ENCODE measurements at places on chromosomes 3 and 15.

- peak; percentile 79 for DNase-seq
These were observed 58.5 kb downstream of the CMSS1 start for GRCh38 chr3:99875929-99876841.

- DNase-seq: no peak
These were observed 124.0 kb upstream of the ROPN1 start for GRCh38 chr3:124115956-124116355.

GRCh38 chr15:52663536-52664294, 15.5 kb downstream of the ATOSA start:
- no peak for DNase-seq

DNA sequence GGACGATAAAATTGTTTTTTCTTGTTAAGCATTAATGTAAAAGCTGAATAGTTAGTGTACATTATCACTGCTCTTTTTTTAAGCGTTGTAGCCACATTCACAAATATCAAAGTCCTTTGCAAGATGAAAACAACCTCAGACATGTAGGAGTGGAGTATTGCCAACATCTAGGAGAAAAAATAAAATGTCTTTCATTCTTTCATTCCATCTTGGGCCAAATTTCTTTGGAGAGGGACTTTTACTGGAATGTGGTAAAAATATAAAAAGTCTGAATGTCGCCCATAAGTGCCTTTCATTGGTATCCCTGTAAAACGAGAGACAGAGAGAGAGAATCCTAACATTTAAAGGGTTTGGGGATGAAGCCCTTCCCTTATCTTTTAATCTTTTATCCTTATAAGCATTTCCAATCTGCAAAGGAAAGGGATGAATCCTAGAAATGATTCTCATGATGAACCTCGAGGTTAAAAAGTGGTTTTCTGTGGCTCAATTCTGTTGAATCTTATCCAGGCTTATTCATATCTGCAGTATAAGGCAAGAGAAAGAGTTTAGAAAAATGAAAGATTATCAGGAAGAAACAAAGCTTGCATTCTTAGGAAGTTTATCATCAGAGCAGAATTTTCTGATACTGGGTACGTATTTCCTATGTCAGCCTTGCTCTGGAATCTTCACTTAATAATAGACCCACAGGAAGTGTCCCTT, 1031.7 kb downstream of the MCTP2 start:
- no peak for DNase-seq

DNA sequence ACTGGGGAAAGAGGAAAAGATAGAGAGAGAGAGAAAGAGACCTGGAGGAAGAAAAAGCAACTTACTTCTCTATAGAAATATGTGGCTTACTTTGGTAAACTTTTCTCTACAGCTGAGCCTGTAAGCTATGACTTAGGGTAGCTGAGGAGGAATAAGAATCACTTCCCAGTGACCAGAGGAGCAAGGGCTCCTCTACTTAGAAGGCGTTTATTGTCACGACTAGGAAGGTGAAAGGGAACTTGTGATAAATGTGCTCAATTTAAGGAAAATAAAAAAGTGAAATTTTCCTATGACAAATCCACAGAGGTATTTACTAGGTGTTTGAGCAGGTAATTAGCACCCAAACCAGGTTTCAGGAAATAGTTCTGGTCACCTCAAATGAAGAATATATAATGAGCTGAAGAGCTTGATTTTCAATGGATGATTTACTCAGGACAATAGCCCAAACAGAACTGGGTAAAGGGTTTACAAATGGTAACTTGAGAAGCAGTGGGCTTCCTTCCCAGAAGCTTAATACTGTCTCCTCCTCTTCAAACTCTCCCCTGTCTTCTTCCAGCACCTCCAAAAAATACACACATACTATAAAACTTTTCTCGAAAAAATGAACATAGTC, 46.1 kb downstream of the SOX2 start:
- DNase-seq: peak; percentile 23

GRCh38 chr3:155737844-155738460, 6.9 kb downstream of the PLCH1 start:
- DNase-seq: no peak

GRCh38 chr3:106827515-106828213, 549.6 kb upstream of the CCDC54 start:
- DNase-seq: no peak

DNA sequence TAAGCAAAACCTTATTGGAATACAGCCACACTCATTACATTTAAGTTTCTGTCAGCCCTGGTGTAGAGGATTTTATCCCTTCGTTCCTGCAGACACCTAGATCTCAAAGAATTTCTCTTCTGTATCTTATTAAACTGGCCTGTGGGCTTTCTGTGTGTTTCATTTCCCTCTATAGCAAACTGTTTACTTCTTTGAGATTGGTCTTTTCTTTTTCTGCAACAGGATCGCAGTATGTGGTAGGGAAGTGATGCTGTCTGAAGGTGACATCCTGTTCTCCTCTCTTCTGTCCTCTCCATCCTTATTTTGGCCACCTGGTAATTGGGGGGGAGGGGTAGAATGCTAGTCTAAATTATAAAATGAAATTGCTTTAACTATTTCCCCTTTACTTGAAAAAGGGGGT, 25.5 kb downstream of the ATP1B3 start:
- DNase-seq: no peak

DNA sequence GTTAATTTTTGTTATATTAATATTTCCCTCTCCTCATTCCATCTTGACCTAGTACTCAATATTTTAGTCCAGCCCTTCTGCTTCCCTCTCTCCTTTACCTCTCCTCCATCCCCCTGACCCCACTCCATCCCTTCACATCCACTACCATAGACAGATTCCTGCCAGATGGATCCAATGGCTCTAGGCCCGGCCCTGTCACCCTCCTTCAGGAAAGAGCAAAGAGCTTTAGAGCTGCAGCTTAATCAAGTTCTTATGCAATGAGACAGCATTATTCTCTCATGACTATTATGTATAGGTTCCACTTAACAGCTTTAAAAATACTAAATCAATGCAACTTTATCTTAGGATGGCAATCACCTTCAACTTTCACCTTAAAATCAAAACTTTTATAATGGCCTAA, 200.7 kb upstream of the TTC14 start:
- DNase-seq: no peak

DNA sequence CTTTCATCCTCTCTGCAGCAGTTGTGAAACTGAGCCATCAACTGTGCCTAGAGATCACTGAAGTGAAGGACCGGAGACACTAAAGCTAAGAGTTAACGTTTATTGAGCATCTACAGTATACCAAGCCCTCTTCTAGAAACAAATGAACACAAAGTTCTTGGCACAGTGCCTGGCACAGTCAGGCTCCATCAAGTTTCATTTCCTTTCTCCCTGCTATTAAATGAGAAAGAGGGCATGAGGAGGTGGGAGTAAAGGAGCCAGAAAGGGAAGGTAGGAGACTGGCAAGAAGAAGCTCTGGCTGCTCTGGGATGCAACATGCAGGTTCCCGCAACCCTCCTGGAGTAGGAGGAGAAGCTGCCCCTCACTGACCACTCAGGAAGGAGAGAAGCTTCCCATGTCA, 30.6 kb downstream of the CYP19A1 start:
- DNase-seq: no peak

- DNase-seq: no peak
These were observed 78.5 kb downstream of the HMG20A start for GRCh38 chr15:77499087-77499760.

GRCh38 chr15:86852741-86853140, 773.1 kb downstream of the AGBL1 start:
- DNase-seq: no peak

DNA sequence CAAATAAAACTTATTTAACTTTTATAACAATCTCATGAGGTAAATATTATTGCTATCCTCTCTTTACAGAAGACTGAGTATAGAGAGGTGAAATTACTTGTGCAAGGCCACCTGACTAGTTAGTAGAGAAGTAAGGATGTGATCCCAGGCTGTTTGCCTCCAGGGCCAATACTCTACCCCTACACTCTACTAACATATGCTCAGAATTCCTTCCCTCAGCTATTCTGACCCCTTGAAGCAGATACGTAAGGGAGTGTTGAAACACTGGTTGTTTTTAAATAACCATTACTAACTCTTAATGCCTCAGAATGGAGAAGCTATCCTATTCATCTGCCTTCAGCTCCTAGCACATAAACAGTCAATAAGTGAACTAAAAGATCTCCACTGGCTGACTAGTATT, 24.1 kb downstream of the CSTA start:
- DNase-seq: no peak

GRCh38 chr3:31937225-31937624, 43.8 kb downstream of the OSBPL10 start:
- DNase-seq: no peak

GRCh38 chr3:107524841-107525643, 2.3 kb downstream of the BBX start:
- peak; percentile 36 for DNase-seq

DNA sequence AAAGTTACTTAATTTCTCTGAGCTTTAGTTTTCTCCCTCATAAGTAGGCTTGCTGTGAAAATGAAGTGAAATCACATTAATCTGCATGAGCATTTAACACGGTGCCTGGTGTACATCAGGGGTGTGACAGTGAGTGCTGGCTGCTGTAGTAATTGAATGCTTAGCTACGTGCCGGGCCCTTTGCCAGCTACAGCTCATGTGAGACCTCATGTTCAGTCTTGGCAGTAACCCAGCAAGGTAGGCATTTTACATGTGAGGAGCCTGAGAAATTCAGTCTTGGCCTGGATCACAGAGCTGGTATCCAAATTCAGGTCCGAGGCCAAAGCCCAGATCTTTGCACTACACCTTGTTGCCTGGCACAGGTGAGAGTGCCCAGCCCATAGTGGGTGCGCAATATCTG, 9.1 kb downstream of the GHRL start:
- peak; percentile 75 for DNase-seq

DNA sequence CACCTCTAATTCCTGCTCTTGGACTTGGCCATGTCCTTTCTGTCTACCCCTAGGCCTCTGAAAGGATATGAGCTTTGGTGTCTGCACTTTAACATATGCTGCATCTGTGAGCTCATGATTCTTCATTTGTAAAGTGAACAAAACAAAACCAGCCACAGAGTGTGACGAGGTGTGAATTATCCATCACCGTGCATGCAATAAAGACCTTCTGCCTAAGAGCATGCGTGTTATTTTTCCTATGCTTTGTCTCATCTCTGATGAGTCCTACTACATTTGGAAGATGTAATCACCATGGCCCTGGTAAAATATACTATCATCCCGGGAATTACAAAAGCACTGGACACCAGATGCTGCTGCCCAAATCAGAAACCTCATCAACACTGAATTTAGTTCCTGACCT, 103.5 kb upstream of the KCNAB1 start:
- DNase-seq: no peak

- DNase-seq: no peak
These were observed 34.6 kb downstream of the THSD4 start for GRCh38 chr15:71149646-71150557.

GRCh38 chr3:195809796-195810454, 1.8 kb downstream of the MUC4 start:
- no peak for DNase-seq

- DNase-seq: no peak
These were observed 483.6 kb downstream of the ERC2 start for GRCh38 chr3:55984626-55985025.

DNA sequence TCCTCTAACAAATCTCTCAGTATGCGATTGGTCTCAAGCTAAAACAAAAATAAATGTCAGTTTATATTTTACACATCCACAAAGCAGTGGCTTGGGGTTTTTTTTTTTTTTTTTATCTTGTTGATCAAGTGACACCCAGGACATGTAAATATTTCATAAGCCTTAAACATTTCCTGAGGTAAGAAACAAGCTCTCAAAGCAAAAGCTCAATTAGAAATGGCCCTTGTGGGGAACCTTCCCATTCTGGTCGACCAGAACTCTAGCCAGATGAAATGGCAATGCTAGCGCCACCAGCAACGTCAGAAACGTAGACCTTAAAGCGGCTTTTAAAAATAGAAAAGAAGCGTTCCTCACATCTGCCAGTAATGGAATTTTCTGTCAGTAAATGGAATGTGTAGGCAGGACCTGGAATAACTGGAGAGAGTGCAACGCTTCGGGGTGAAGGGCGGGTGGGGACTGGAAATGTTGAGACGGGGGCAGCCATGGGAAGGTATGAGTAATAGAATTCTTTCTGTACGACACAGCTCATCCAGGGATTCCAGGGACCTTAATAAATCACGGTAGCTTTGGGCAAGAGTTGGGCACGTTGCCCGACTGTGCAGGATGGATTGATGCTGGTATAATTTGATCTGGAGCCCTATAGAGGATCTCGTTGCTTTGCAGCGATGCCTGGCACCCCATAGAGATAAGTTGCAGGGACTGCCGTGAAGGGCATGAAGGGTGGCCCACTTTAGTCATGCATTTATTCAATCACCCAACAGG, 44.4 kb downstream of the BTD start:
- no peak for DNase-seq

GRCh38 chr15:100191161-100191560, 150.6 kb downstream of the ADAMTS17 start:
- DNase-seq: no peak

GRCh38 chr15:29674661-29675533, 147.4 kb downstream of the TJP1 start:
- DNase-seq: no peak

DNA sequence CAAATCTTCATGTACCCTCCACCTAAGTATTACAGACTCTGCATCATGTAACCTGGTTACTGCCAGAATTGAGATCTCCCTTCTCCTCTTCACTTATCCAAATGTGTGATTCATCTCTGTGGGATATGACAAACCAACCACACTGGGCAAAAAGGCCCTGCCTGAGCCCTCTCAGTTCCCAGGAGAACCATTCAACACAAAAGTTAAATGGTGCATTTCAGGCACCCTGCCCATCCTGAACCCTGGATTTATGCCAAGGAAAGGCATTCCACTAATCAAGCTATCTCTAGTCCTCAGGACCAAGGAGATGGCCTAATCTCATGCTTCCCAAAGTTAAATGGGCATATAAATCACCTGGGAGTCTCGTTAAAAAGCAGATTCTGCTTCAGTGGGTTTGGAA, 108.5 kb downstream of the TNIK start:
- peak; percentile 41 for DNase-seq

DNA sequence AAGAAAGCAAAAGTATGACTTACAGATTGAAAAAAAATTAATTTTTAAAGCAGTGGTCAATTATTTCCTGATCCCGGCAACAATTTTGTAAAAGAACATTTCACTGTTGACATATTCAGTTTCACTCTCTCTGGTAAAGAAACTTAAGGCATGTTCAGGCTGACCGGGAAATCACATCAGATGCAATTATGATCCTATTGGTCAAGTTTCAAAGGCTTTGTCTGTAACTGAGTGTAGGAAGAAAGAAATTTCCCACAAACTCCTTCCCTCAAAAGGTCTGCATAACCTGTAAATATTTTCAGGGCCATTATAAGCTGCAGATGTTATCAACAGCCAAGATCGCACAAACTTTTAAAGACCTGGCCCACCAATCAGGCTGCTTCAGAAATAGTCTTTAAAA, 205.4 kb upstream of the IGF1R start:
- DNase-seq: no peak

- DNase-seq: no peak
These were observed 50.2 kb upstream of the CCR4 start for GRCh38 chr3:32901005-32901932.

GRCh38 chr3:163605915-163606314, 1472.4 kb downstream of the SI start:
- no peak for DNase-seq

- DNase-seq: peak; percentile 60
These were observed 167.3 kb downstream of the FAM43A start for GRCh38 chr3:194852831-194853508.

- peak; percentile 88 for DNase-seq
These were observed 86.2 kb upstream of the PIAS1 start for GRCh38 chr15:67967871-67968431.

Measured in NCI-H1105 treated with DMSO at 0.1 percent for 48 hours (cell line).